ENCODE measurements at places on chromosomes 1 and 21.

- DNase-seq: no peak
These were observed 12.4 kb downstream of the KCNA10 start for GRCh38 chr1:110506541-110506940.

GRCh38 chr1:109241344-109241743 lies 8.0 kb upstream of the CELSR2 start:
- DNase-seq: no peak

GRCh38 chr1:167966050-167966449 lies 29.2 kb upstream of the MPC2 start:
- no peak for DNase-seq

DNA sequence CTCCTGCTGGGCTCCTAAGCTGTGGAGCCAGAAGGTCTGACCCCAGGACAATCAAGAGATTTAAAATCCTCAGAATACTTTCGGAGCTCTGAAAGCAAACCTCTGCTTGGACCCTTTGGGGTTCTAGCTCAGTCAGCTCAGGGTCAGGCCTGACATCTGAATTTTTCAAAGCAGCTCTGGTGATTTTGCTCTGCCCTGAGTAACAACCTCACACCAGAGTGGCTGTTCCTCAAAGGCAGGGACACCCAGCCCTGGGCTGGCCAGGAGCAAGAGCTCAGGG lies 11.9 kb downstream of the SLC1A7 start:
- DNase-seq: no peak

- DNase-seq: no peak
These were observed 11.2 kb downstream of the SHISA4 start for GRCh38 chr1:201899683-201900429.

- no peak for DNase-seq
These were observed 2.7 kb downstream of the MLLT11 start for GRCh38 chr1:151062741-151063371.

GRCh38 chr1:156095906-156096508 lies 13.7 kb upstream of the MEX3A start:
- no peak for DNase-seq

- DNase-seq: no peak
These were observed 368.1 kb downstream of the NCAM2 start for GRCh38 chr21:21366277-21366676.

- DNase-seq: no peak
These were observed 28.5 kb downstream of the DENND2C start for GRCh38 chr1:114641377-114641776.

- no peak for DNase-seq
These were observed 1095.0 kb upstream of the B3GALT2 start for GRCh38 chr1:194281376-194281775.

DNA sequence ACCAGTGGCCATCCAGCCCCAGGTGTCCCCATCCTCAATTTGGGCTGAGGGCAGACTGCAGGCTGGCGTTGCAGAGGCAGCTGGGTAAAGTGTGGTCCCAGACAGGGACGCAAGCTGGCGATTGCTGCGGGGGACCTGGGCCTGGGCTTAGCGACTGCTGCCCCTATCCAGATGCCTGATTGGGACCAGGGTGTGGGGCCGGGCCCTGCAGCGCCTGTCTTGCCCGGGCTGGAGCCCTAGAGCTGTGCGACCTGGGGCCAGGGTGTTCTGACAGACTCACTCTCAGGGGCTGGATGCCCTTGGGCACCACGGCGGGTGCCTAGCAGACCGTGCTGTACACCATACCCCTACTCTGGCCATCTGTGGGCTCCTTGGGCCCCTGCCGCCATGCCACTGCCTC lies 16.2 kb upstream of the FAAP20 start:
- no peak for DNase-seq

GRCh38 chr1:10863886-10864285 lies 67.4 kb upstream of the CASZ1 start:
- no peak for DNase-seq

- no peak for DNase-seq
These were observed 67.2 kb downstream of the TTLL7 start for GRCh38 chr1:83931658-83932253.

GRCh38 chr1:168774241-168774640 lies 45.2 kb upstream of the DPT start:
- no peak for DNase-seq

GRCh38 chr1:115977499-115978258 lies 1.4 kb downstream of the SLC22A15 start:
- no peak for DNase-seq

GRCh38 chr1:245197911-245198379 lies 43.2 kb downstream of the KIF26B start:
- no peak for DNase-seq

- DNase-seq: no peak
These were observed 211.5 kb downstream of the TRABD2B start for GRCh38 chr1:47785561-47786271.

DNA sequence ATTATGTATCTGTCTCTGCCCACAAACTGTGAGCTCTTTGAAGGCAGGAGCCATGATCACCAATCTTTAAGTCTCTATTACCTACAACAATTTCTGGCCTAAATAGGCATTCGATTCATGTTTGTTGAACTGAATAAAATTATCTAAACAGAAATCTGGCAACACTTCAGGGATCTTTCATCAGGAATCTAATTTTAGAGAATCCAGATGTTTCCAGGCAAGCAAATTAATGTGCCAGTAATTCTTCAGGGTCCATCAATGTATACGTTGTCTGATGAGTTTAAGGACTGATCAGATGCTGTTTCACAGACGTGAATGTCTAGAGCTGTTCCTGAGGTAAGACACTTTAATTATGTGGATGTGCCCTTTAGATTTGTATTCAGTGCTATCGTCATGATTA lies 524.4 kb downstream of the PTPRC start:
- no peak for DNase-seq

- DNase-seq: no peak
These were observed 38.4 kb downstream of the AHCTF1 start for GRCh38 chr1:246893191-246893939.

- DNase-seq: no peak
These were observed at the start of gene RCSD1 for GRCh38 chr1:167629681-167630567. RCSD1 (plus strand) TSS chr1:167630232; CDS start chr1:167630424, 192 bp downstream.

DNA sequence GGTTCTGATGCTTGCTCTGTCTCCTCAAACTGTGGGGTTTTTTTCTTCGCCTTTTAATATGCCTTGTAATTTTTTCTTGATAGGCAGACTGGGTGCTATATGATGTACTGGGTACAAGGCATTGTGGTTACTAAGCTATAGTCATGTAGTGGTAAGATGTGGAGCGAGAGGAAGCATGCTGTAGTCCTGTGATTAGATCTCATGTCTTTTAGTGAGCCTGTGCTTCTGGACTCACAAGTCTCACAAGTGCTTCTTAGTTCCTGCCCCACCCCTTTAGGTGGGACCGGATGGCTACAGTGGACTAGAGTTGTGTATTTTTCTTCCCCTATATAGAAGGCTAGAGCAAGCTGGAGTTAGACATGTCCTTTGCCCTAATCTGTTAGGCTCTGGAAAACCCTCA lies 178.7 kb downstream of the DNM3 start:
- no peak for DNase-seq

DNA sequence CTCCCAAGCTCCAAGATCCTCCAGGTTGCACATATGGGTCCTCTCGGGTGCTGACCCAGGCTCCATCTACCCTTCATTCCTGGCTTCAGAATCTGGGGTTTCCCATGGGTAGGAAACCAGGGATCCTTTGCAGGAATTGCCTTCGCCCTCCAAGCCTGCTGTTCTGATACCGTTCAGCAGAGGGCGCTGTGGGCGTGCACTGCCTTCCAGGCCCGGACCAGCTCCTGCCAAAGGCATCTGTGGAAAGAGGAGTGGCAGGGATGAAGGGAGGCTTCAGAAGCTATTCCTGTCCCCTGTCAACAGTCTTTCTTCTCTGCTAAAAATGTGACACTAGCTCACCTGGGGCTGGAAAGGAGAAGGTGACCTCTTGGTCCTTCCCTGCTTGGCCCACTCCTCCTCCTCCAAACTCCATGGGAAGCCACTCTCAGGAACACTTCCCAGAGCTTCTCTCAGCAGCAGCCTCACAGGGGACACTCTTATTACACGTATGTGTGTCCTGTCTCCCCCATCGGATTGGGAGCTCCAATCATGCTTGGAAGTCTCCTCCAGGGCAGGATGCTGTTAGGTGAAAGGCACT lies 71.2 kb downstream of the VWA5B1 start:
- no peak for DNase-seq

DNA sequence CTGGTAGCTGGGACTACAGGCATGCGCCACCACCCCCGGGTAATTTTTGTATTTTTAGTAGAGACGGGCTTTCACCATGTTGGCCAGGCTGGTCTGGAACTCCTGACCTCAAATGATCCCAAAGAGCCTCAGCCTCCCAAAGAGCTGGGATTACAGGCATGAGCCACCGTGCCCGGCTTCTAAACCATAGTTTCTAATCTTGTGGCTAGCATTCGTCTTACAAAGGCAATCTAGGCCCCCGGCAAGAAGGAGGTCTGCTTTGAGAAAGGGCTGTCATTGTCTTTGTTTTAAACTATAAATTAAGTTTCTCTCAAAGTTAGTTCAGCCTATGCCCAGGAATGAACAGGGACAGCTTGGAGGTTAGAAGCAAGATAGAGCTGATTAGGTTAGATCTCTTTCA lies 10.3 kb upstream of the L1TD1 start:
- no peak for DNase-seq

GRCh38 chr1:82697965-82698364 lies 897.2 kb downstream of the ADGRL2 start:
- no peak for DNase-seq

DNA sequence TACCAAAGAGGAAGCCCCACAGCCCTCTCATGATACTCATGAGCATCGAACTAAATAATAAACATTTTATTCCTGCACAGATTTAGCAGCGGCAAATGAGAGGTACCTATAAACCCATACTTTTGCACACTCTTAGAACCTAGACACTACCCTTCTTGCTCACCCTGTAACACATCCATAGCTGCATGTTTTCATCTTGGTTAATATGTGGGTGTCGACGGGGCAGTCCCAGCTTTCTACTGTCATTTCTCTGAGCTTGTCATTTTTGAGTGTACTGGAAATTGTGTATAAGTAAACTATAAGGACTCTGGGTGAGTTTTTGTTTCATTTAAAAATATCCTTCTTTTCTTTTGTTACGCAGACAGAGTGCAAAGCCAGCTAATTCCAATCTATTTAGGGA lies 25.5 kb downstream of the OVGP1 start:
- DNase-seq: no peak

- DNase-seq: no peak
These were observed 20.6 kb downstream of the SLC2A1 start for GRCh38 chr1:42937836-42938644.

GRCh38 chr1:235635938-235636662 lies 13.5 kb downstream of the GNG4 start:
- no peak for DNase-seq

DNA sequence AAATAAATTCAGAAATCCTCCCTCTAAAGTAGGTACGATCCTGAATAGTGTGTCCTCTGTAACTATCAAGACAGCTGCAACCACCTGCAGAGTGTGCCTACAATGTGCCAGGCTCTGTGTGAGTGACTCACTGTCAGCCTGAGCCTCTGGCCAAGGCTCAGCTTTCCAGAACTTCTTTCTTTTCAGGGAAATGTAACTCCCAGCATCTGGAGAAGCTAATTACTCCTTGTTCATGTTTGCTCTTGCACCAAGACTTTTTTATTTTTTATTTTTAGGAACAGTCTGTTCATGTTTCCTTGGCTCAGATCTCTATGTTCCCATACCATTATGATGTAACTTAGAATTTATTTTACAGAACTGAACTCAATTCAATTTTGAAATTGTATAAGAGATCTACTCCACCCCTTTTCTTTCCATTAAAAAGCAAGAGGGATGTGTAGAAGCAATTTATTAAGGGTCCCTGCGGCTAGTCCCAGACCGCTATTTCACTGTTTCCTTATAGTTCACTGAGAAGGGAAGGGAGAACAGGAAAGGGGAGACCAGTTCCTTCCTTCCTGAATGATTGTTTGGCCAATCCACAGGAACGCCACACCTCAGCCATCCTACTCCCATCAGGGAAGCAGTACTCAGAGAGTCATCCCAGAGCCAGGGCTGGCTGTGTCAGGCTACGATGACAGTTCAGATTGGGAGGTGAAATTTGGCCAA lies 112.4 kb upstream of the ZNF648 start:
- no peak for DNase-seq

DNA sequence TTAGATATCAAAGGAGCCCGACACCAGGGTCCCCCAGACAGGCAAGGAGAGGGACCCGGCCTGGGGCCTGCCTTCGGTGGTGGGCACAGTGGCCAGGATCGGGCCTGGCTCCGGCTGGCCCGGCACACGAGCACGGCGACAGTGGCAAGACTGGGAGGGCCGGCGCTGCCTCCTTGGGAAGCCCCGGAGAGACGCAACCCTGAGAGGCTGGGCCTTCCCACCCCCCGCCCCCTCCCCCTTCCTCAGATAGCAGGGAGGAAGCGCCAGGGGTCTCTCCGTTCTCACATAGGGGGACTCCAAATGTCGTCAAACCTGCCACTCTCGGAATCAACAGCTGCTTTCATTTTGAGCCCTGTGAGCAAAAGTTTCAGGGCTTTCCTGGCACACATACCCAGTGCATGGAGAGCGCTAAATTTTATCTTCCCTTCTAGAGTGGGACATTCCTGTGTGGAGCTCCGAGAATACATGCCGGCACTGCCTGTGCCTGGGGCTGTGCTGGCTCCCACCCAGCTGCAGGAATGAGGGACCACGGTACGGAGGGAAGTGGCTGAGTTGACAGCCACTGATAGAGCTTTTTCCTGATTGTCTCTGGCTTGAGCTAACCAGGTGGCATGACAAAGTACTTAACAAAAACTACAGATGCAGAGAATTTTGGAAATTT lies 62.4 kb downstream of the CD247 start:
- DNase-seq: no peak

- no peak for DNase-seq
These were observed 57.3 kb upstream of the SSBP3 start for GRCh38 chr1:54463259-54464030.

GRCh38 chr21:31258073-31258472 lies 86.0 kb downstream of the TIAM1 start:
- DNase-seq: no peak

GRCh38 chr1:205581321-205581980 lies 50.4 kb downstream of the ELK4 start:
- DNase-seq: no peak

DNA sequence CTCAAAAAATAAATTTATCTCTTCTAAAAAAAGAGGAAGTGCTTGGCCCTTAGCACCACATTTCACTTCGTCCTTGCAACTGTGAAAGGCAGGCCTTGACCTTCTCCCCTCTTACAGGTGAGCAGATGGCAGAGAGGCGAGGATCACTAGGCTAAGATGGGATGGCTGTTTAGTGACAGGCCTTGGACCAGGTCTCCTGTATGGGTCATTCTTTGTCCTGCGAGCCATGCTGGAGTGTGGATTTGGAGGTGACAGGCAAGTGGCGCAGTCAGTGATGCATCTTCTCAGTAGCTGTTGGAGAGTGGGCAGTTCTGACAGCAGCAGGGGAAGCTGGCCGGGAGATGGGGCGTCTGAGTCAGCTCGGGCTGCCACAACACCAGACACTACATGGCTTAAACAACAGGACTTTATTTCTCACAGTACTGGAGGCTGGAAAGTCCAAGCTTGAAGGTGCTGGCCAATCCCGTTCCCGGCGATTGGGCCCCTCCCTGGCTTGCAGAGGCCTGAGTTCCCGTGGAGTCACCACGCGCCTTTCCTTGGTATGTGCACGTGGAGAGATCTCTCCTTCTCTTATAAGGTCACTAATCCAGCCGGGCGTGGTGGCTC lies 16.5 kb downstream of the SLC27A3 start:
- no peak for DNase-seq
